ENCODE measurements at places on chromosomes 7 and 10.

DNA sequence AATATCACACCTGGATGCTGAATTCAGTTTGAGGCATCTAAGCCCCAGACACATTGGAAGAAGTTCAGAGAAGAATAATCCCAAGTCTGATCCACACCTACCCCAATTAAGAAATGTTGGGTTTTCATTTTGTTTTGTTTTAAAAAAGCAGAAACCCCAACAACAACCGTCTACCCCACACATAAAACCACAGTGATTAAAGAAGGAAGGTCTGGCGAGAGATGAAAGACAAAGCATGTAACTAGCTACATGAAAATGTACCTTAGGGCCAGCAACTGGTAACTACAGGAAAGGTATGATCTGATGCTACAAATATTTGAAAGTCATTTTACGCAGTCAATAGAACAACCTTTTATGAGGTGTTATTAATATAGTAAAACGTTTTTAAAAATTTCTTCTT is 1112.3 kb downstream of the GATA3 start:
- no peak for DNase-seq

DNA sequence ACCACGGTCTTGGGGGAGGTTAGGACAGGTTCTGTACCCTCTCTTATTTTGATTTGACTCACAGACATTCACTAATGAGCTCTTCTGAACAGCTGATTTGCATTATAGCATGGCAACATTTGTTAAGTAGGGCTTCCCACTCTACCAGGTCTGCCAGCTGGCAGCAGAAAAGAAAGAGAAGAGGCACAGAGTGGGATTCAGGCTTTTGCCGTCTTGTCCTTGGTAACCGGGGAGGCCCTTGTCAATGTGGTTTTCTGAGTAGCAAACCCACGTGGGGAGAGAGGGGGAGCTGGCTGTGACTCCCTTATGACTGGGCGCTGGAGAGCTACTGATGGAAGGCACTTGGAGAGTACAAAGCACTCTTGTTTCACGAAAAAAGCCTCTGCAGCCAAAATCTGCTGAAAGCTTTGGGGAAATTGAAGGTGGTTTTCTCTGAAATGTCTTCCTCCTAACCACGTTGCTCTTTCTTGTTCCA is 355.3 kb upstream of the GALNT17 start:
- DNase-seq = no peak

- no peak for DNase-seq
Observed at GRCh38 chr7:2287745-2288144, 26.5 kb downstream of the SNX8 start.

- no peak for DNase-seq
Observed at GRCh38 chr7:90165724-90166123, 11.5 kb downstream of the STEAP1 start.

DNA sequence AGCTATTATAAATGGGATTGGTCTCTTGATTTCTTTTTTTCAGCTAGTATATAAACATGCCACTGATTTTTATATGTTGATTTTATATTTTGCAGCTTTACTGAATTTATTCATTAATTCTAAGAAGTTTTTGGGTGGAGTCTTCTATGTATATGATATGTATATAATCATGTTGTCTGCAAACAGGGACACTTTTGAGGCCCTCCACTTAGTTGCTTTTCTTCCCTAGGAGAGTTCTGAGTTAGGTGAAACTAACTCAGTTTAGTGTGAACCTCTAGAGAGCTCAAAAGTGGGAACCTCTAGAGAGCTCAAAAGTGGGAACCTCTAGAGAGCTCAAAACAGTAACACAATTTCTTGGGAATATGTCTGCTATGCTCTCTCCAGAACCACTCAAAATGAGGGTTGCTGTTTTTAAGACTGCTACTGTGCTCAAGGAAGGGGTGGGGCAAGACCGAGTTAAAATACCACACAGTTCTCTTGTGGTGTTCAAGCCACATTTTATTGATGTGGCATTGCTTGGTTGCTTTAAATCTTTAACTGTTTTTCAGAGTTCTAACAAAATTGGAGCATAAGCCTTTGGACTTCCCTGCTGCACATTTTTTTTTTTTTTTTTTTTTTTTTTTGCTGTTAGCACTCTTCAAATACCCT is 13.2 kb downstream of the CCDC7 start:
- DNase-seq = peak; percentile 48

DNA sequence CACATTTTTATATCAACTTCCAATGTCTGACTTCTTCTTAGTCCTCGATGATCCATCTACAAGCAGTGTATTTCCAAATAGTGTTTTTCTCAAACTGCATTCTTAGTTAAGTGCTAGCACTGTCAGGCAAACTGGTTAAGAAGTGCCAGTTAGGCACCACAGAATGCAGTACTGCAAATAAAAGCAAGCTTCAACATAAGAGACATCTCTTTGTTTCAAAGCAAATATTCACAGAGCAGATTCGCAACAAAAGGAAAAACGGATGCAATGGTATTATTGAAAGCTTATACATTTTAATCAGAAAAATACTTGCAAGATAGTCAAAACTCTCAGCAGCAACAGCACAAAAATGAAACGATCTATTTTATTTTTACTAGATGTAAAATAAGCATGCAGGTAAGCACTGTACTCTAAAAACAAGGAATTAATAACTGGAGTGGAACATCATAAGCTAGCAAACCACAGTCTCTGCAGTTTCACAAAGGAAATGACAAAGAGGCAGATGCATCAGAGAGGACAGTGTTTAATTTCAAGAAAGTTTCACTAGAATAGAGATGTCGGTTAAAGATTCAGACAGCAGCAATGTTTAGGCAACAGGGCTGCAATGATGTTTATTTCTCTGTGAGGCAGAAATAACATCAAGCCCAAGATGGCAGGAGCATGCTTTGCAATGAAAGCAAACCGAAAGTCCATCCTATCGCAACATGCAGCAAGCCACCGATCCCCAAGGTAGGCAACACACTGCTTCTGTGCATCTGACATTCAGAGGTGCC is 82.0 kb downstream of the FGFR2 start:
- no peak for DNase-seq

- no peak for DNase-seq
Observed at GRCh38 chr7:157150882-157151281, 12.2 kb downstream of the UBE3C start.

GRCh38 chr10:43314626-43315495 is 48.0 kb upstream of the RASGEF1A start:
- no peak for DNase-seq

DNA sequence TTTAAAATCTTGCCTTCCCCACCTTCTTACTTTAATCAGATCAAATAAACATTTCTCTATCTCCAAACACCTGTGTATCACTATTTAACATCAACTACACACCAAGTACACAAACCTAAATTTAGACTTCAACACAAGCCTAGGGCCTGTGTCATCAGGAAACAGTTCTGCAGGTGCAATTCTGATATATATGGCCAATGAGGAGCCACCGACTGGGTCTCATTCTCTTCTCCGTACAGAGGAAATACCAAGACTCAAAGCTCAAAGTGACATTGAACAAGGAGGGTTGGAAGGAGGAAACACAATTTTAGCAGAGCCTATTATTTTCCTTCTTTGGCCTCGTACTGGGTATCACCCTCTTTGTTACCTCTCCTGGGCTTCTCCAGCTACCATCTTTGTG is 152.6 kb upstream of the PRR15 start:
- DNase-seq = no peak

GRCh38 chr7:156121434-156121833 is 309.2 kb upstream of the SHH start:
- DNase-seq = no peak

DNA sequence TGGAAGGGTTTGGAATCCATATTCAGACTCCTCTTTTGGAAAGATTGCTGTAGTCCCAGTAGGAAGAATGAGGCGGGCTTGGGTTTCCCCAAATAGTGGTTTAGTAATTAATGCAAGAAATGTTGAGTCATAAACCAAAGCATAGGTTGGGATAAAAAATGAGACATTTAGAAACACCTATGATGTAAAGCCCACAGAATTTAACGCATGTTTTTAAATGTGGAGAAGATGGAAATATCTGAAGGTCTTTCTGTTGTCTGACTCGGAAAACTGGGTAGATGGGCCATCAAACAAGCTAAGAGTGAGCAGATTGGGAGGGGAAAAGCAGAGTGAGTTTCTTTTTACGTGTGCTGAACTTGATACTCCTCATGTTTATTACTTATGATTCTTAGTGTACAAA is 62.2 kb downstream of the LANCL2 start:
- DNase-seq = no peak

DNA sequence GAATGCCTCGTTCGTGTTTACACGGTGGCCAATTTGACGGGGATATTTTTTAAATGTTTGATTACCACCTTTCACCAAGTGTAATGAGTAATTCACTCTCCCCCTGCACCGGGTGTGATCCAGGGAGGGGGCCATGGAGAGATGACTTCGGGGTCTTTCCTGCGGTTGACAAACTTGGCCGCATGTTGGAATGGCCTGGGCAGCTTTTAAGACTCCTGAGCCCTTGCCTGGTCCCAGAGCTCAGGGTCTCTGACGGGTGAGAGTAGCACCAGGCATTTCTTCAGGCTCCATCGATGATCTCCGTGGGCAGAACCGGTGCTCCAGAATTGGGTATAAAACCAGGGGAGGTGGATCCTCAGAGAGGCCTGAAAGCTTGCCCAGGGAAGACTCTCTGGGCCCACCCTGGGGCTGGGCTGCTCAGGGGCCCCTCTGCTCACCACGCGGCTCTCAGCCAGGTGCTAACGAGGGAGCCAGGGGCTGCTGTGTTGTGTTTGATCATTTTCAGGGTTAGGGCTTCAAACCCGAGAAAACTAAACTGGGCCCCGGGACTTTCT is 882 bp downstream of the ZNF282 start:
- no peak for DNase-seq

- no peak for DNase-seq
Observed at GRCh38 chr10:70980687-70981086, 92.3 kb upstream of the PCBD1 start.

DNA sequence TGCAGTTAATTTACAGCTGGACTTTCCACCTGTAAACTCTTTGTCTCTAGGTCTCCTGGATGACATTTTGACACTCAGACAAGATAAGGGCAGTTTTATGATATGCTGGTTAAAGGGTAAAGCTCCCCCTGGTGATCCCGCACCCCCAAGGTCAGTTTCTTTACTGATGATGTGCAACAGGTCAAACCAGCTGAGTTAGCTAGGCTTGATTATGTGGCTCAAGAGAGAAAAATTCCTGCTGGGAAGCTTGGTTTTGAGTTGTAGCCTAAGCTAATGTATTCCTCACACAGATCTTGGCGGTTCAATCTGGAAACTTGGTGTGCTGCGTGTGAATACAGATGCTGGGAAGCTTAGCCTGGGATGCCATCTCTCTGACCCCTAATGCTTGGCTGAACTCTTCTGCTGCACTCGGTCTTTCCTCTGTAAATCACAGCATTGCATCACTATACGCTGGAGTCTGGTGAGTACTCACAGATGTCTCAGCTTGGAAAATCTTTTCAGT is 11.4 kb upstream of the AKR1D1 start:
- DNase-seq = no peak

DNA sequence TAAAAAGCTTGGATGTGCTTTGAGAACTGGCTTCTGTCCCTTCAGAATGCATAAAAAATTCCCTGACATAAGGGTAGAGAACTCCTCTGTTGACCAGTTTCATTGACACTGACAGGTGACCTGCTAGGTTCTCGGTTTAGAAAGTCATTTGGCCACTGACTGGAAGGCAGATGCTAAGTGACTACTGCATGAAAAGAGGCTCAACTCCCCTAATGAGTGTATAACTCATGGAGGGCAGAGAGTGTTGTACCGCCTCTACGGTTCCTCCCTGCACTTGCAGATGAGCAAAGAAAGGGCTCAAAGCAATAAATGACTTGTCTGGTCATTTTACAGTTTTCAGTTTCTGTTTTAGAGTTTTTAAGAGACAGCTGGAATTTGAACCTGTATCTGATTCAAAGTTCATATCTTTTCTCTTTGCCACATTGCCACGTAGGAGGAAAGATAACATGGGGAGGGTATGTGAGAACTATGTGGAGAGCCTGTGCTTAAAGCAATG is 2.9 kb upstream of the FGL2 start:
- no peak for DNase-seq

GRCh38 chr10:70740406-70741288 is 44.5 kb downstream of the TBATA start:
- no peak for DNase-seq

DNA sequence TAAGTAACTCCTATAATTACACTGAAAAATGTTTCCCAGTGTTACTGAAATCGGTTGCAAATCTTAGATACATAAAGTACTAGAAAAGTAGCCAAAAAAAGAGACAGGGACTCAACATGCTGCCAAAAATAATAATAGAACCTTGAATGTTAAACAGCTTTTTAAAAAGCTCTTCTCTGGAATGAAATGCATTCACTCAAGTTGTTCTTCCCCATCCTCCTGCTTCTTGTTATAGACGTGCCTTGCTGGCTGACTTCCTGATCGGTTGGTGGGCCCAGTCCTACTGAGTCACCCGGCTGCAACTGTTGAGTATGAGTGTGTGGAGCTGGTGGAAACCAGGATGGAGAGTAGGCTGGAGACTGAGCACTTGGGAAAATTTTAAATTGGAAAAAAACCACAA is 30.6 kb upstream of the RAPGEF5 start:
- no peak for DNase-seq

- DNase-seq = no peak
Observed at GRCh38 chr10:92047215-92047614, 123.6 kb downstream of the BTAF1 start.

GRCh38 chr10:118028619-118029018 is 18.1 kb downstream of the RAB11FIP2 start:
- no peak for DNase-seq

DNA sequence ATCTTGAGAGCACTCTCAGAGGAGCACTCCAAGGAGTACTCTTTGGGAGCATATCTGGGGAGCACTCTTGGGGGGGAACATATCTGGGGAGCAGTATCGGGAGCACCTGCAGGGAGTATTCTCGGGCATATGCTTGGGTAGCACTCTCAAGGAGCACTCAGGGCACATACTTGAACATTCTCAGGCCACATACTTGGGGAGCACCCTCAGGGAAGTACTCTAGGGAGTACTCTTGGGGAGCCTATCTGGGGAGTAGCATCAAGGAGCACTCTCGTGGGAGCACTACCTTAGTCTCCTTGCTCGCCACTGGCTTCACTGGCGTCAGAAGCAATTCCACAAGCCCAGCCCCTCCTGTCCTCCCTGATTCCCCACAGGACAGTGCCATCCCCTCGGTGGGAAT is 31.5 kb upstream of the TNRC18 start:
- no peak for DNase-seq

DNA sequence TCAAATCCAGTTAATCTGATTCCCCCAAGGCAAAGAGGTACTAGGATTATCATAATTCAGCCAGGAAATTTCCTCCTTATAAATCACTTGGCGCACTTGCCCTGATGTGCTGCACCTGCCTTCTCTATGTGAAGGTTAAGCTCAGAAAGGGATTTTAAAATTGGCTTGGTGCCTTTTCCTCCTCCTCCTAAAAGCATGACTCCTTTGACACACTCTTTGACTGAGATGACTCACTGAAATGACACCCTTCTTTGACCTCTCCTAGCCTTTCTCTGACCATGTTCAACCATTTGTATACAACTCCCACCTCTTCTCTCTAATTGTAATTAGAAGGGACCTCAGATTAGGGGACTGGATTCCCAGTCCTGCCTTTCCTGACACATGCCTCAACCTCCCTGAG is 46.5 kb downstream of the ABLIM1 start:
- DNase-seq = no peak
